Body of pancreas (tissue), 4 donors: ENCODE measurements at places on chromosomes 2 and 18. TPM values are rescaled to one million over a fixed set of nuclear protein-coding genes. Genes with fewer than 3 reads are reported as not detected.

The RBM43 gene
- 5.2 TPM for total RNA-seq

The FMNL2 gene
- 13.5 TPM for total RNA-seq

The LYG2 gene
- not detected for total RNA-seq

The LHCGR gene
- not detected for total RNA-seq

The MMADHC gene
- total RNA-seq = 52.9 TPM

The LCT gene
- not detected for total RNA-seq

The STAT4 gene
- 0.52 TPM for total RNA-seq

The PROKR1 gene
- total RNA-seq = not detected

- DNase-seq = peak; percentile 78
These were observed 37.9 kb downstream of the MTERF4 start for GRCh38 chr2:241064008-241064801.

DNA sequence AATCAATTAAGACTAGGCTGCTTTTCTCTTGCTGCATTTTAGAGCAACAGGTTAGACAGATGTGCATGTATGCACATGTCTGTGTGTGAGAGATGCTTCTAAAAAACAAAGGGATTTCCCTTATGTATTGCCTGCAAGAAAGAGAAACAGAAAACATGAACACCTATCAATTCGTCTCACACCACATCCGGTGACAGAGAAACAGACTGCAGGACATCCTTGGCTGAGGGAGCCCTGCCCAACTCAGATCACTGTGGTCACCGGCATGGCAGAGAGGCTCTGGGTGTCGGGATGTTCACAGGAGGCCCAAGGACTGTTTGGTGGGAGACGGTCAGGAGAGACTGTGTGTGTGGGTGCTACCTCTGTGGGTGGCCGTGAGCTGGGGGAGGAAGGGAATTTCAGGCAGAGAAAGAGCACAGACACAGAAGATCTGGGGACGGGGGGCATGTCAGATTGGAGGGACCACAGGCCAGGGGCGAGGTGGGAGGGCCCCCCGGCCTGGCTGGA, 24.9 kb downstream of the FHL2 start:
- DNase-seq = no peak

DNA sequence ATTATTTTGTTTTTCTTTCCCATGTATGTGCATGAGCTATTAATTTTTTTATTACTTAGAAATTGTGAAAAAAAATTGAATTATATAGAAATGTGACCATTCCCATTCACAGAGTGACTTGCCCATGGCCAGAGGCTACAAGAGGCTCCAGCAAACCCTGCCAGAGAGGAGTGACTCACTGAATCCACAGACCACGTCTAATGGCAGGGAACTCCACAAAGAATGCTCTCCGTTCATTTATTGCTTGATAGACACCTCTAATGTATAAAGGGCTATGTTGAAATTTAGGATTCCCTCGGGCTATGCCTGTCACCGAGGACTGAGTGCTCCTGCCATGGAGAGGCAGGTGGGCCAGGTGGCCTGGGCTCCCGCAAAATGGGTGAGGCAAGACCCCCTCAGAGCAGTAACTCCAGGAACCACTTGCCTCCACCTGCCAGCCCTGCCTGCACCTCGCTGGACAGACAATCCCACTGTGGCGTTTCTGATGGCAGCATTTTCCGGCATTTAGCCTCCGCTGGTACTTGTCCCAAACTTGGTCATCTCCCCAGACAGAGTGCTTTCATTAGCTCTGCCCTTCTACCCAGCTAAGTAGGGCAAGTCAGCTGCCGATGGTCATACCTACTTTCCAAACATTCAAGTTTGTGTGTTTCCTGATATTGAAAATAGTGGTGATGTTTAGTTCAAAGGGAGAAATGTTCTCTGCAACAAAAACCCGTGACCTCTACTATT, 200.3 kb downstream of the PRKCE start:
- no peak for DNase-seq

GRCh38 chr18:71902482-71902881, 641.7 kb downstream of the CBLN2 start:
- DNase-seq = no peak

DNA sequence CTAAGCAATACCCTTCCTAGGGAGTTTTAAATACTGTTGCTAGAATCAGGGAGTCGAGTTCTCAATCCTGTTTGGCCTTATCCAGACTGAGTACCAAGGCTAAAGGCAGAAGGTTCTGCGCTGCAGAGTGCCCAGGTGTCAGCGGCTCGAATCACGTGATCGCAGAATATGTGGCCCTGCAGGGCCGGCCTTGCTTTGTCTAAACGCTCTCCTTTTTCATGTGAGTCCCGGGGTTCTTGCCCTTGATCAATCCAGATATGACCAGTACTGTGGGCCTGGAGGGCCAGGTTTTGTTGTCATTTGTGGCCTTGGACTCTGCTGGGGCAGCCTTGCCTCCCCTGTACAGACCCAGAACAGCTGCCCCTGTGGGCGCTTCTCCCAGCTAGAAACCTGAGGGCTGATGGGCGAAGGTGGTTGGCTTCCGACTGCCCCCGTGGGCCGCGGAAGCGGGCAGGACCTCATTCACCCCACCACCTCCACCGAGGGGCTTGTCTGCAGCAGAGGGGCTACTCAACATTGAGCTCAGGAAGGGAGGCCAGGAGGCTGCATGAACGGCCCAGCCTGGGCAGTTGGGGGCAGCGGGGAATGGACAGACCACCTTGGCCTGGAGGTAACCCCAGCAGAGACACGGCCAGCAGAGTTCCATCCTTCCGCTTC, 225.0 kb downstream of the ALPK2 start:
- DNase-seq = peak; percentile 62

- DNase-seq = no peak
These were observed 1.5 kb upstream of the PTPN2 start for GRCh38 chr18:12885500-12885899.

DNA sequence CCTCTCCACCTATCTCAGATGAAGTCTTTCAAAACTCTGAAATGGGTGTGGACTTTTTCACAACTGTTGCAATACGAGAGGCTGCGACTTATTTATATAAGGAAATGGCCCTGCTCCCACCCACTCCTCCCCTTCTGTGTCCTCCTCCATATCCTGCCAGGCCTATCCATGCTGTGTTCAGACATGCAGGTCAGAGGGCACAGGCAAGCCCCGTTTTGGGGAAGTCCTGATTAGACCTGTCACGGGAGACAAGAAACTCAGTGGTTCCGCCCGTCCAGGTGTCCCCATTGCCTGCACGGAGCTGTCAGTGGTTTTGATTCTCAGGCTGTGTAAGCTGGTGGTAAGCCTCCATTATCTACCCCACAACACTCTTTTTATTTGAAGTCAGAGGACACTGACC, 99.6 kb upstream of the MGAT5 start:
- DNase-seq = no peak

DNA sequence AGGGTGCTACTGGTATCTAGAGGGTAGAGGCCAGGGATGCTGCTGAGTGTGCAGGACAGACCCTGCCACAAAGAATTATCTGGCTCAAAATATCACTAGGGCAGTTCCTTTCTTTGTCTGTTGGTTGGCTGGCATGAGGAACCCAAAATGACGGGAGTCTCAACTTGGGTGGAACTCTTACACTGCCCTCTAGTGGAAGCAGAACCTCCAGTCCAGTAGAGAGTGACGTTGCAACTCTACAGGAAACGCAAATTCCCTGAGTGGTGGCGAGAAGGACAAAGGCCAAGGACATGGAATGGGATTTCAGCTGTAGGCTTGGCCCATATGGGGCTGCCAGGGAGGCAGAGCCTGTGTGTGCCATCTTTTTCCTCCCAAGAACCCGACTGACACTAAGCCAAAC, 47.1 kb downstream of the COPS8 start:
- no peak for DNase-seq

DNA sequence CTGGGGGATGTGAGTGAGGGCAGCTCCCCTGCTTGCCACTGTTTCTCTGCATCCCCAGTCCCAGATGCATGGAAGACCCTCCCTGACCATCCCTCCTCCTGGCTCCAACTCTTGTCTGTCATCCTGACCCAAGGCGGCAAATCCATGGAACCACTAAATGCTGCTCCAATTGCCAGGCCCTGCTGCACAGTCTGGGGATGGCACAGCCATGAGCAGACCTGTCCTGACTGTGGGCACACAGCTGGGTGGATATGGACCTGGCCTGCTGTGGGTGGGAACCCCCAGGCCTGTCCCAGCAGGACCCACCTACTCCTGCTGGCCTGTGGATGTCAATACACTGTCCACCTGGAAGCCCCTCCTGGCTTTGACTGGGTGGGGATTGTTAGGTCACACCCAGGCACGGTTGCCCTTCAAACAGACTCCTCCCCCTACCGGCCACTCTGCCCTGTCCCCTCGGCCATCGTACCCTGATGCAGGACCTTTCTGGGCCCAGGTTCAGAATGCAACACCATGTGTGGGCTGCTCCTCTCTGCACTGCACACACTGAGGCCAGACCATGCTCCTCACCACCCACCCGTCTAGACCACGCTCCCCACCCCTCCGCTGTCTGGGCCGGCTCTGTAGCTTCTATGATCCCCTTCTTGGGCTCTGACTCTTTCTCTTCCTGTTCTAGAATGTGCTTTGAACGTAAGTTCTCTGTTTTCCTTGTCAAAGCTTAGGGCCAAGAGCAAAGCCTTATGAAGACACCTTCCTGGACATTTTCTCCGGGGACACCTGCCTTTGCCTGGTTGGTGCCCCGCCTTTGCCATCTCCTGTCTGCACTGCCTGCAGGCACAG, 57.9 kb downstream of the INPP5D start:
- no peak for DNase-seq

DNA sequence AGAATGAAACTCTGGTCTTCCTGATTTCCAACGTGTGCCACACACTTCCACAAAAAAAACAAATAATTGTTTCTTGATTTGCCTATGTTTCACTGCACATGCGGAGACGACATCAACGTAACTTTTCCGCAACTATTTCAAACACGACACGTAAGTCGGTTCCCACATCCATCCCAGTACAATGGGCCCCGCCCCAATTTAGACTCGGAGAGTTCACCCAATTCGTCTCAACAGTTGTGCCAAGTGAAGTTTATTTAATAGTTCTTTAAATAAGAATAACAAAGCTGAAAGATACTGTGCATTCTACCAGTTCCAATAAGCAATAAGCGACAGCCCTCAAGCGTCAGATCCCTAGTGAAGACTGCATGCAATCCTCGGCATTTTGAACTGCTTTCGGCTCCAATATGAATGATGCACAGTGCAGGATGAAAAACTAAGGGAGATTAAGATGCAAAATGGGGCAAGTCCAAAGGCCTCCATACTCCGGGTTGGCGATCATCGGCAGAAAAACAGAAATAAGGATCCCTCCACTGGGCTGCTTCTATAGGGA, 664 bp downstream of the CCT4 start:
- no peak for DNase-seq

GRCh38 chr2:225865468-225865867, 466.0 kb downstream of the NYAP2 start:
- no peak for DNase-seq

DNA sequence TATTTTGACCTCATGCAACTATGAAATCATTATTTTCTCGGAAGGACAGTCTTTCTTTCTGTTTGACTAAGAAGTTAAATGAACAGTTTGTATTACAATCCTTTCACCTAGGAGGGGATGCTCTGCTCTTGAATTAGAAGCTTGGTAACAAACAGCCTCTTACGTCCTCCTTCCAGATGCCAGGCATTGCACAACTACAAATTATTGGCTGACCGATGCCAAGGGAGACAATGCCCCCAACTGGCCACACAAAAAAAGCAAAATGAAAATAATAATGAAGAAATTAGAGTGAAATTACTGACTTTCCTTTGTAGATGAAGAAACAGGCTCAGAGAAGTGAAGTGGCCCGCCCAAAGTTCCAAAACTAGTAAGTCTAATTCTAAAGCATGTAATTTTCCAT, 177.9 kb downstream of the CYRIA start:
- peak; percentile 39 for DNase-seq

DNA sequence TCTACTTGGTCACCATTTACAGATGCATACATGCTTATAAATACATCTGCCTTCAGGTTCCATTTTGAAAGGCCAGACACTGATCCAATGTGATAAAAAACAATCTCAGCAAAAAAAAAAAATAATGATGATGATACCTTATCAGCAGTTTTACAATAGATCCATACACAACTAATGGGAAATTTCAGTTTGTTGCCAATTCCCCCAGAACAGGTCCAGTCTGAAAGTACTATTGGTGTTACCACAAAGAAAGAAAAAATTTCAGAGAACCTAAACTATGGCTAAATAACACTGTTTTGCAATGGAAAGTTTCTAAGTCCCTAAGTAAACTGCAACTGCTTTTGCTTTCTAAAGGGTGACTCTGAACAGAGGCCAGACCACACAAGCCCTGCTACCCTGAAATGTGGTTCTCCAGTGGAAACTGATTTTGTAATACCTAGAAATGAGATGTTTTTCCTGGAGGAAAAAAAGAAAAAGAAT, 54.1 kb downstream of the LPIN2 start:
- DNase-seq = no peak

- DNase-seq = no peak
These were observed 71.7 kb upstream of the TAF1B start for GRCh38 chr2:9771481-9772017.

GRCh38 chr2:609449-609848, 67.8 kb downstream of the TMEM18 start:
- DNase-seq = no peak

DNA sequence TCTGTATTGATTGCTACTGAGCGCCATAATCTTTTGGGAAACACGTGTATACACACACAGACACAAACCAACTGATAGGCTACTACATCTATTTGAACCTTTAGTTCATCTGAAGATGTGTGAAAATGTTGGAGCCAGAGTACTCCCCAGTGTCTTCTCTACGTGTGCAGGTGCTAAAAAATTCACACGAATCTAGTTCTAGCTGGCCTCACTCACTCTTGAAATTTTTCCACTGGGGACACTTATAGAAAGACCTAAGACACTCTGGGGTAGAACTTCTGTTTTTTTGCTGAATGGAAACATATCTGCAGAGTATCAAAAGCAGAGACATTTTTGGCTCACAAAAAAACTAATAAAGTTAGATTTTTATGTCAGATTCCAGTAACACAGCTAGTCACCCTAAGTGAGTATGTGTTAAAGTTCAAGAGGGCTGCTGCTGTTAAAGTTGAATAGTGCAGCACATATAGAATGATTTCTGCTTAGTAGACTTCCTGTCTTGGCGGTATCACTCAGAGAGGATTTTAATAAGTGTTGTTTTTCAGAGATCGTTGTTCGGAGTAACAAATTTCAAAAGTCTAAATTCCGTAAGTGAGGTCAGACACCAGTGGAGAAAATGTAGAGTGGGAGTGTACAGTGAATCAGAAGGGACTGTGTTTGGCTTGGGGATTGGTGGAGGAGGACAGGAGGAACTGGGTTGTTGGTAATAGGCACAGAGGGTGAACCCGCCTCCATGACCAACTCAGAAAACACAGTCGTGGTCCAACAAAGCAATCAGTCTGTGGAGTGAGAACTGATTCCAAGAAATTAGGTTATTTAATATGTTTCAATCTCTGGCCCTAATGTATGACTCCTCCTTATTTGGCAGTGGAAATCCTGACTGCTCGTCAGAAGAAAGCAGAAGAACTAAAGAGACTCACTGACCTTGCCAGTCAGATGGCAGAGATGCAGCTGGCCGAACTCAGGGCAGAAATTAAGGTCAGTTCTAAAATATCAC, 43.1 kb downstream of the KCTD18 start:
- DNase-seq = no peak

- peak; percentile 58 for DNase-seq
These were observed 806 bp downstream of the ZNF407 start for GRCh38 chr18:74598350-74599001.
